Activated naive CD8-positive, alpha-beta T cell treated with anti-CD3 and anti-CD28 coated beads, Interleukin-2, amount 50 U/mL, for 24 hours (primary cell): ENCODE measurements at places on chromosomes 11 and 22.
A peak's percentile ranks its signal among the peaks of the same experiment; 100 is the strongest.

- H3K36me3 ChIP-seq: peaks cover 47% of the 10 kb centered on the region
- peak overlapping the region; percentile 80 for H3K27ac ChIP-seq
- peaks cover 54% of the 10 kb centered on the region for H3K4me1 ChIP-seq
- no peak for DNase-seq
Observed at GRCh38 chr11:70205766-70206165, 2.7 kb downstream of the FADD start.

GRCh38 chr11:57650739-57651090 lies 1.0 kb upstream of the YPEL4 start:
- H3K36me3 ChIP-seq: no peaks in the 10 kb centered on the region
- DNase-seq: no peak
- H3K27me3 ChIP-seq: peaks cover 33% of the 10 kb centered on the region
- no peak overlapping the region for H3K27ac ChIP-seq
- no peak overlapping the region for H3K4me3 ChIP-seq

GRCh38 chr11:62805961-62806441 lies 761 bp upstream of the NXF1 start:
- H3K36me3 ChIP-seq: peaks cover 34% of the 10 kb centered on the region
- peak; percentile 30 for DNase-seq
- H3K4me1 ChIP-seq: peaks cover 44% of the 10 kb centered on the region
- H3K27me3 ChIP-seq: no peaks in the 10 kb centered on the region
- H3K27ac ChIP-seq: peak overlapping the region; percentile 94

DNA sequence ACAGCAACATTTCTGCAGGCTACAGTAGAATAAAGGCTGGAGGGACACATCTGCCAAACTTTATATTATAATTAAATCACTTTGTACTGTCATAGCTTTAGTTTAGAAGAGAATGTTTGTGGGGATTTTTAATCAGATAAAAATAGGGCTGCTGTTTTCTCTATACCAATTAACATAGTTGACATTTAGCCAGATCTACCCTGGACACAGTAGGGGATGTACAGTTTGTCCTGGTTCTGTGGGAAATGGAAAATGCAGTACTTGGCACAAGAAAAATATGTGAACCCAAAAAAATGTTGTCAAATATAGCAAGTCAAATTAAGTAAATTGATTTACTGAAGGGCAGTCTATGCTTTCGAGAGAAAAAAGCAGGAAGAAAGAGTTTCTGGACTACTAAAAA lies 20.8 kb upstream of the PICALM start:
- H3K36me3 ChIP-seq: no peaks in the 10 kb centered on the region
- H3K27me3 ChIP-seq: peaks cover 2% of the 10 kb centered on the region
- no peak overlapping the region for H3K4me3 ChIP-seq
- DNase-seq: no peak
- no peak overlapping the region for H3K27ac ChIP-seq
- H3K4me1 ChIP-seq: no peaks in the 10 kb centered on the region
